ENCODE measurements at places on chromosomes 7 and 10.
A peak's percentile ranks its signal among the peaks of the same experiment; 100 is the strongest.

GRCh38 chr10:7763929-7764328, 23.9 kb downstream of the KIN start:
- H3K4me1 ChIP-seq, result no peaks in the 10 kb centered on the region
- no peak overlapping the region for H3K27ac ChIP-seq
- DNase-seq, result peak; percentile 23
- H3K4me3 ChIP-seq, result no peak overlapping the region
- peaks cover 25% of the 10 kb centered on the region for H3K36me3 ChIP-seq

- no peak overlapping the region for H3K27ac ChIP-seq
- no peaks in the 10 kb centered on the region for H3K4me1 ChIP-seq
- no peak overlapping the region for H3K4me3 ChIP-seq
- no peaks in the 10 kb centered on the region for H3K27me3 ChIP-seq
- no peak for DNase-seq
Measured at GRCh38 chr10:12107781-12108180, 21.7 kb upstream of the SEC61A2 start.

- H3K36me3 ChIP-seq, result no peaks in the 10 kb centered on the region
- H3K4me1 ChIP-seq, result peaks cover 65% of the 10 kb centered on the region
- H3K27me3 ChIP-seq, result no peaks in the 10 kb centered on the region
- peak overlapping the region; percentile 92 for H3K27ac ChIP-seq
- H3K4me3 ChIP-seq, result peak overlapping the region; percentile 44
- DNase-seq, result peak; percentile 74
Measured at GRCh38 chr7:27101957-27102580, 414 bp downstream of the HOXA2 start.

- no peak overlapping the region for H3K4me3 ChIP-seq
- H3K27me3 ChIP-seq, result no peaks in the 10 kb centered on the region
- peaks cover 28% of the 10 kb centered on the region for H3K4me1 ChIP-seq
- no peak overlapping the region for H3K27ac ChIP-seq
Measured at GRCh38 chr7:44261240-44261639, 60.5 kb downstream of the YKT6 start.

DNA sequence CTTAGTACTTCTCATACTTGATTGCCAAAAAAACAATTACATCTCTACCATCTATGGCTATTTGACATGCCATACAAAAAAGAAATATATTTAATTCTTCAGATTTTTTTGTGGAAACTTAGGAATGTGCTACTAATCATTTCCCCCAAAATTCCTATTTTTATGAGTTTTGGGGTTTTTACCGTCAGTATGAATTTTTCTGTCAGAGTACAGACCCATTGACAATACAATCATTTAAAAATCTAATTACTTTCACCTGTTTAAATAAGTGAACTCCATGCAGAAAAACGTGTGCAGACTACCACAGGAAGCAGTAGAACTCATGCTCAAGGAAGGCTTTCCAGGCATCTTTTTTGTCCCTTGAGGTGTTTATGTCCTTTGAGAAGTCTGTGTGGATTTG, 48.8 kb upstream of the FOXP2 start:
- no peaks in the 10 kb centered on the region for H3K27me3 ChIP-seq
- no peak overlapping the region for H3K27ac ChIP-seq
- H3K4me3 ChIP-seq, result no peak overlapping the region
- DNase-seq, result no peak

- H3K4me3 ChIP-seq, result no peak overlapping the region
- no peaks in the 10 kb centered on the region for H3K36me3 ChIP-seq
- H3K27me3 ChIP-seq, result no peaks in the 10 kb centered on the region
- H3K4me1 ChIP-seq, result peaks cover 16% of the 10 kb centered on the region
- DNase-seq, result no peak
- H3K27ac ChIP-seq, result no peak overlapping the region
Measured at GRCh38 chr10:18797286-18797685, 138.1 kb downstream of the ARL5B start.

DNA sequence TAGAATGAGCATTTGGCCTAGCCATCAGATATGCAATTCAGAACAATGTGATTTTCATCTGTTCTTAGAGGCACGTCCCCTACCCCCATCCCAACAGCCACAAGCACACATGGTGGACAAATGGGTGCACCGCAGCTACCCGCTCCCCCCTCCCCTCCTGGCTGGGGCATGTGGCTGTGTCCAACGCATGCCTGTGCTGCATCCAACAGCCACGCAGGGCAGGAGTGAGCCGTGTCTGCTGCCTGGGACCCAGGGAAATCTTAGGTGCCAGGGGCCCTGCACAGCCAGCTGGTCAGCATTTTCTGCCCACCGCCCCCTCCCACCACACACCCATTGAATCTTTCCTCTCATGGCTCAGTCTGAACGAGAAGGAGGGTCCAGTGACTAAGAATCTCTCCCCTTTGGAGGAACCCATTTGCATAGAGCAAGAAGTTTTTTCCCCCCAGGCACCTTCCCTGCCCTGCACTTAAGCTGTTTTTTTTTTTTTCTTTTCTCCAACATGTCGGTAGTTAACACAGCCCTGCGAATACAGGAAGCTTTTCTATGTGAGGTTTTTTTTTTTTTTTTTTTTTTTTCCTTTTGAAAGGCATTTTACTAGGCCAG, 138.9 kb downstream of the WDR11 start:
- no peak for DNase-seq
- H3K4me1 ChIP-seq, result no peaks in the 10 kb centered on the region
- H3K36me3 ChIP-seq, result no peaks in the 10 kb centered on the region
- H3K4me3 ChIP-seq, result no peak overlapping the region

- DNase-seq, result peak; percentile 73
- peak overlapping the region; percentile 70 for H3K27ac ChIP-seq
- no peaks in the 10 kb centered on the region for H3K27me3 ChIP-seq
- no peaks in the 10 kb centered on the region for H3K36me3 ChIP-seq
Measured at GRCh38 chr10:95741807-95742467, 14.0 kb upstream of the ENTPD1 start.

- DNase-seq, result peak; percentile 80
- H3K36me3 ChIP-seq, result peaks cover 20% of the 10 kb centered on the region
- no peaks in the 10 kb centered on the region for H3K27me3 ChIP-seq
- H3K27ac ChIP-seq, result peak overlapping the region; percentile 57
- H3K4me1 ChIP-seq, result peaks cover 4% of the 10 kb centered on the region
Measured at GRCh38 chr10:45008524-45009161, 7.9 kb downstream of the ZNF22 start.

GRCh38 chr7:17152721-17153120, 145.7 kb upstream of the AHR start:
- no peak overlapping the region for H3K27ac ChIP-seq
- no peaks in the 10 kb centered on the region for H3K4me1 ChIP-seq
- H3K4me3 ChIP-seq, result no peak overlapping the region

DNA sequence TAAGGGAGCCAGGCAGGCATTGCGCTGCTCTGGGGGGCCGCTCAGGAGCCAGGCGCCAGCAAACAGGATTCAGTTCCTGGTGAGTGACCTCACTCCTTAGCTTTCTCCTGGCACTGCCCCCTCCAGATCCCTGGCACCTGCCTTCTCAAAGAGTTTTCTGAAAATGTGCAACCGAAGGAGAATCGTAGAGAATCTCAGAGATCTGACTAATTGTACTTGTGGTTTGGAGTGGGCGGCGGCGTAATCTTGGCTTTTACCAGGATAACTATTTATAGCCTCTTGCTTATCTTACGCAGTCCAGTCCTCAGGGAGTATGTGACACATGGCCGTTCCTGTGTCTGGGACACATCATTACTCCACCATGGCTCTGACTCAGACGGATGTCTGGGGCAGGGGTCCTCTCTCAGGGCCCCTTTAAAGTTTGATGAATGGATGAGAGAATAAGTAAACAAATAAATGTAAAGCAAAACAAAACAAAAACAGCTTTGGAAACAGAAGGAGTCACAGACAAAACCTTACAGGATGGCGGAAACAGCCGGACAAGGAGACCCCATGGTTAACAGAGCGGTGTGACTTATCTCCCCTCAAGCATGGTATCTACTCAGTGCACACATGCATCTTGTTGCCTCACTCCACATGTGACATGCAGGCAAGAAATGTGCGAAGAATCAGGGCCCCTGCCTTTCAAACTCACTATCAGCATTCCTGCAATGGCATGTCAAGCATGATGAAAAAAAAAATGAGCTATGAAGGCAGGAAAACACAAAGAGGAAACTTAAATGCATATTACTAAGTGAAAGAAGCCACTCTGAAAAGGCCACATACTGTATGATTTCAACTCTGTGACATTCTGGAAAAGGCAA, 99.7 kb downstream of the TNS3 start:
- H3K4me3 ChIP-seq, result no peak overlapping the region
- H3K4me1 ChIP-seq, result peaks cover 35% of the 10 kb centered on the region
- peak; percentile 73 for DNase-seq
- peaks cover 5% of the 10 kb centered on the region for H3K36me3 ChIP-seq

- no peak for DNase-seq
- H3K4me3 ChIP-seq, result no peak overlapping the region
- H3K27me3 ChIP-seq, result no peaks in the 10 kb centered on the region
- H3K36me3 ChIP-seq, result peaks cover 8% of the 10 kb centered on the region
- H3K4me1 ChIP-seq, result no peaks in the 10 kb centered on the region
- no peak overlapping the region for H3K27ac ChIP-seq
Measured at GRCh38 chr10:20271490-20271889, 455.3 kb downstream of the PLXDC2 start.

DNA sequence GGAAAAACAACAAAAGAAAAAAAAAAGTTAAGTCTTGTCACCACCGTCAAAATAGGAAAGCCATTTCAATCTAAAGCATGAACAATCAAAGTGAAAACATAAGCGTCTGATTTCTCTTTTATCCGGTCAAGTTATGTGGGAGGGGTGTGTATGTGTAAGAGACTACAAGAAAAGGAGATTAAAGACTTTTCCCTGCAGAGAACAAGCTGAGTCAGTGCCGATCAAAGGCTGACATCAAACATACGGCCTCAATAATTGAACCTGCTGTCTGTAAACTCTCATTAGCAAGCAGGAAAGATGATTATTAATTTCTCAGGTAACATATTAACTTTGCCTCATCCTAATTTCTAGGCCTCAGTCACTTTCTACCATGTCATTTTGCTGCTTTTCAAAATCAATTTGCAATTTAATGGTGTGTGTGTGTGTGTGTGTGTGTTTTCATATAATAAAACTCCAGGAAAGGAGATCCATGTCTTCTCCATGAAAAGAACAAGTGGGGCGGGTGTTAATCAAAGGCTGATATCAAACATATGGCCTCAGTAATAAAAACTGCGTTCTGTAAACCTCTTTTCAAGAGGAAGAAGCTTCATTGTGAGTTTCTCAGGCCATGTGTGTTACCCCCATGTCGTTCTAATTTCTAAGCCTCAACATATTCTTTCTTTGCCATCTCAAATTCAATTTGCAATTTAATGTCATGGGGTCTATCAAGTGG, 649.1 kb upstream of the SORCS1 start:
- peak; percentile 13 for DNase-seq
- no peak overlapping the region for H3K4me3 ChIP-seq
- no peaks in the 10 kb centered on the region for H3K36me3 ChIP-seq
- no peak overlapping the region for H3K27ac ChIP-seq
- no peaks in the 10 kb centered on the region for H3K4me1 ChIP-seq
- H3K27me3 ChIP-seq, result no peaks in the 10 kb centered on the region

- H3K4me3 ChIP-seq, result no peak overlapping the region
- DNase-seq, result no peak
- no peaks in the 10 kb centered on the region for H3K36me3 ChIP-seq
- H3K27ac ChIP-seq, result no peak overlapping the region
Measured at GRCh38 chr7:13875496-13876074, 113.9 kb downstream of the ETV1 start.

GRCh38 chr7:82762880-82763279, 319.3 kb upstream of the CACNA2D1 start:
- no peak overlapping the region for H3K27ac ChIP-seq
- no peaks in the 10 kb centered on the region for H3K4me1 ChIP-seq
- H3K4me3 ChIP-seq, result no peak overlapping the region
- no peaks in the 10 kb centered on the region for H3K27me3 ChIP-seq

DNA sequence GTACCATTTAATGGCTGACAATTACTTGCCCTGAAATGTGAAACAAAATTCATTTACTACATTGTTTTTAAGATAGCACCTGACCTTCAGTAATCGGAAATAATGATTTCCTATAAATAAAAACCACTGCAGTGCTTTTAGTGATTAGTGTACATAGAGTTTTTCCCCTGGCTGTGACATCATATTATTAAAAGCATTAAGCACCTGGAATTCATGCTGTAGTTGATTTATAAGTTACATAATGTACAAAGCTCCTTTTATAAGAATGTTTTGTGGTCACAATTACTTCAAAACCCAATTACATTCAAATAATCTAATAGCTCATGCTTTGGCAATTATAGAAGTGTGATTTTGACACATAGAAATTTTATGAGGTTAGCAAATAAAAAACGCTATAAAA, 44.3 kb upstream of the EIF4H start:
- no peak overlapping the region for H3K4me3 ChIP-seq
- no peaks in the 10 kb centered on the region for H3K36me3 ChIP-seq
- H3K4me1 ChIP-seq, result no peaks in the 10 kb centered on the region
- DNase-seq, result no peak

GRCh38 chr7:19026888-19027287, 90.5 kb downstream of the TWIST1 start:
- H3K27ac ChIP-seq, result no peak overlapping the region
- H3K36me3 ChIP-seq, result no peaks in the 10 kb centered on the region
- H3K4me1 ChIP-seq, result no peaks in the 10 kb centered on the region
- no peak overlapping the region for H3K4me3 ChIP-seq
- no peak for DNase-seq

DNA sequence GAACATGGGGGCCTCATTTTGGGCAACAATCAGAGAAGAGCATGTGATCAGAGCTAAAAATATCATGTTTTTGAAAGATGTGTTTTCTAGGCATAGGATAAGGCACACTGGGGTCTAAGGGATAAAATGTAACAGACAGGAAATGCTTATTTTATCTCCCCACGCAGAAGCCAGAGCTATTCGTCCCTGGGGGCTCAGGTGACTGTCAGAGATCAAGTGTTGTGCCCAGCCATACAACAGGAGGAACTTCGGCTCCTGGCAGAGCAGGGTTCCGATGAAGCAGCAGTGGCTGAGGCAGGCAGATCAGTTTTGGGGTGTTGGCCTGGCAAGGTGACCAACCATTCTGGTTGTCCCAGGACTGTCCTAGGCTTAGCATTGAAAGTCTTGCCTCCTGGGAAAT, 15.2 kb downstream of the NPY start:
- no peak overlapping the region for H3K4me3 ChIP-seq
- H3K4me1 ChIP-seq, result no peaks in the 10 kb centered on the region
- no peak for DNase-seq
- H3K27ac ChIP-seq, result no peak overlapping the region
- H3K27me3 ChIP-seq, result no peaks in the 10 kb centered on the region
- H3K36me3 ChIP-seq, result no peaks in the 10 kb centered on the region

- H3K27me3 ChIP-seq, result peaks cover 3% of the 10 kb centered on the region
- no peaks in the 10 kb centered on the region for H3K4me1 ChIP-seq
- H3K36me3 ChIP-seq, result no peaks in the 10 kb centered on the region
- no peak overlapping the region for H3K27ac ChIP-seq
- H3K4me3 ChIP-seq, result no peak overlapping the region
Measured at GRCh38 chr10:77527839-77528238, 109.8 kb downstream of the KCNMA1 start.

DNA sequence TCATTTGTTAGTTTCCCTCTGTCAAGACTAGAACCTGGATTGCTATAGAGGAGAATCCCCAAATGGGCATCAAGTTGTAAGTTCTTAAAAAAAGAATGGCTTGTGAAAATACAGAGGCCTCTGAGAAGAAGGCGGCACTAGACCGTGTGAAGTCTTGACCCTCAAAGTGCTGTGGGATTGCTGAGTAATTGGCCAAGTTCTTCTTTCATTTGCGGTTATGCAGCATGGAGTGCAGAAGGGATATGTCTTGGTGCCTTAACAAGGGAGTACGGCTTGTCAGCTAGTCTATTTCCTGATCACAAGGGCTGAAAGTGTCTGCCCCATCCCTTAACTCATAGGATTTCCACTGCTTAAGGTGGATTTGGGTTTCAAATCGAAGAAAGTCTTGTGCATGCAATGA, 81.2 kb downstream of the MKX start:
- H3K27ac ChIP-seq, result no peak overlapping the region
- H3K4me3 ChIP-seq, result no peak overlapping the region
- no peak for DNase-seq
- no peaks in the 10 kb centered on the region for H3K36me3 ChIP-seq
